ENCODE measurements at places on chromosomes 12 and 14.

- no peak for DNase-seq
These were observed 56.2 kb upstream of the CCDC198 start for GRCh38 chr14:57549765-57550420.

GRCh38 chr14:103880348-103881267 lies 33.2 kb upstream of the PPP1R13B start:
- DNase-seq = no peak

DNA sequence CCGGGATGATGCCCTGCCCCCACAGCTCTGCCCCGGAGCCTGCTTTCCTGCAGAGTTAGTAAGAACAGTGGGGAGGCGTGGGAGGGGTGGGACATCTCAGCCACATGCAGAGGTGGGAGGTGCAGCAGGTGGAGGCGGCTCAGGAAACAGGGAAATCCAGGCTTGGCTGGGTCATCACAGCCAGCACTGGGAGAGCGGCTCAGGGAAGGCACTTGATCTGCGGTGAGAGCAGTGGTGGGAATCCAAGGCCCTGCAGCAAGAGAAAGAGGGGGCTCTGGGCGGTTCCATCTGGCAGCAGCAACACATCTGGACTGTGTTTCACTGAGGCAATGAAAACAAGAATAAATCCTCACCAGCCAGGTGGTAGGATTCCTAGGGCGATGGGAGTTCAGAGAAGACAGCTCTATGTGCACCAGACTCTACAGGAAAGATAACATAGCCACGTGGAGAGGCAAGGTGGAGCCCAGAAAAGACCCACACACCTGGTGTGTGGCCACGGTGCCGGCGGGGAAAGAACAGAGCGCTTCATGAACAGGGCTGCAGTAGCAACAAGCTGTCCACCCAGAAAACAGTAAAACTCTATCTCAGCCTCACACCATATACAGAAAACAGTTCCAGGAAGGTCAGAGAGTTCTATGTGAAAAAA lies 57.6 kb downstream of the CCDC85C start:
- no peak for DNase-seq

DNA sequence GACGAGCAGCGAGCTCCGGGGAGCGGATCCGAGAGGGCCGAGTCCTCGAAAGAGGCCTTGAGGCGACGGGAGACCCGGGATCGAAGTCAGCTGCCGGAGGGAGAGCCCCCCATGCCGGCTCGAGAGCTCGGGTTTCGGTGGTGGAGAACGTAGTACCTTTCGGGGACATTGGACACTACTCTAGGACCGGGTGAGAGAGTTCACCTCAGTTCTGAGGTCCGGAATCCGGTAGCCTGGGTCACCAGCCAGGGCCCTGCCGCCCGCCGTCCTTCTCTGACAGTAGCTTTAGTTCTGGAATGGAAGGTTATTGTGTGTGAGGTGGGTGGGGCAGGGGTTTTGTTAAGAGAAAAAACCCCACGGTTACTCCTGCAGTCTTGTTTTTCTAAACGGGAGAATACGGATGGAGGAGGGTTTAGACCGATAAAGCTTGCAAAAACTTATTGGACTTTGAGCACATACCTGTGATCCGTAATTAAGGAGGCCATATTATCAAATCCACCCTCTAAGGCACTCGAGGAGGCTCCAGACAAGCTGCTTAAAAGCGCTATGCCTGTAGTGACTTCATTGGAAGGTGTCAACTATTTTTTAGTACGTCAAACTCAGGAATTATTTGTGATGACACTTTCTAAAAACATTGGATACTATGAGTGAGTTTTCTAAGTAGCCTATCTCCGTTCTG lies 765 bp downstream of the SCYL2 start:
- DNase-seq = no peak

DNA sequence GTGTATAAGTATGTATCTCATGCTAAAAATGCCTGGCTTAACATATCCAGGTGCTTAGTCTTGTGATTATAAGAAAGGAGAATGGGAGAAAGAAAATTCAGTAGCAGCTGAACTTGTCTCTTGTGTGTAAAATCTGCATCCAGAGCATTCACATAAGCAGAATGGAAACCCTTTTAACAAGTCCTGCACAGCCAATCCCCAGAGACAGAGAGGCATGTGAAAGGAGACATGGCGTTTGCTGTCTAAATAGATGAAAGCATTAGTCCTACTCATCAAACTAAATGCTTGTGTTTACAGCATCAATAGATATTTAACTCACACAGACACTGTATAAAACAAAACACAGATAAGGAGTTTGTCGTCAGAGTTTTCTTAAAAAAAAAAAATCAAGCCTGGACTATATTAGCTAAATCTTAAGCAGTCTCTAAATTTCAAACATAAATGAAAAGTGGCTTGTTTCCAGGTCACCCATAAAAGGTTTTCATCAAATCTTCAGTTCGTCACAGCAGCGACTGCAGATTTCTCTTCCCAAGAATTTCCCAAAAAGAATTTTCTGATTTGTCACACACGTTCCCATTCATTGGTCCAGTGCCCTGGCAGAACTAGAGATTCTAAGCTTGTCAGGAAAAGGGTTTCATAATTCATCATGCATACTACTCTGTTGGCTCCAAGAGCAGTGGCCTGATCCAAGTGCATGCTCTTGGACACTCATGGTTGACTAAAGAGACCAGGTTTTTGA lies 249.2 kb downstream of the BTG1 start:
- no peak for DNase-seq
